ENCODE measurements at places on chromosomes 2 and 18.

DNA sequence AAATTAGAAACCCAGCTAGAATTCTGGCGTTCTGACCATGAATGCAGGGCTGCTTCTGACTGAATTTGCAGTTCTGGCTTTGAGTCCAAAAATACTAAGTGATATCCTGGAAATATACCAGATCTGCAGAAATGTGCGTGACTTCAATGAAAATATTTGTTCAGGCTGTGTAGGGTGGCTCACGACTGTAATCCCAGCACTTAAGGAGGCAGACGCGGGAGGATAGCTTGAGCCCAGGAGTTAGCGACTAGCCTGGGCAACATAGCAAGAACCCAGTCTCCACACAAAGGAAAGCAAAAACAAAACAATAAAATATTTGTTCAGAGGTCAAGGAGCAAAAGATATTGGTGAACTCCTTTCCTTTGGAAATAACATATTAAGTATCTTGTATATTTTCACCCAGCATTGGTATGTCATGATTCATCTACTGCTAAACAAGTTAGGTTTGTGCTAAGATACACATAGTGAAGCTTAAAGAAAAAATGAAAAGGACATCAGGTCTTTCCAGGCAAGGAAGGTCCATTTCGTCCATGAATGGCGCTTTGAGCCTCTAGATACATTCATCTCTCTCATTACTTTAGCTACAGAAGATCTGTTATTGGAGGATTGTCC, 239.2 kb downstream of the CMPK2 start:
- DNase-seq, result no peak

GRCh38 chr2:168851674-168852320, 38.4 kb downstream of the SPC25 start:
- DNase-seq, result no peak

GRCh38 chr2:240466579-240467148, 31.2 kb downstream of the GPC1 start:
- DNase-seq, result no peak

DNA sequence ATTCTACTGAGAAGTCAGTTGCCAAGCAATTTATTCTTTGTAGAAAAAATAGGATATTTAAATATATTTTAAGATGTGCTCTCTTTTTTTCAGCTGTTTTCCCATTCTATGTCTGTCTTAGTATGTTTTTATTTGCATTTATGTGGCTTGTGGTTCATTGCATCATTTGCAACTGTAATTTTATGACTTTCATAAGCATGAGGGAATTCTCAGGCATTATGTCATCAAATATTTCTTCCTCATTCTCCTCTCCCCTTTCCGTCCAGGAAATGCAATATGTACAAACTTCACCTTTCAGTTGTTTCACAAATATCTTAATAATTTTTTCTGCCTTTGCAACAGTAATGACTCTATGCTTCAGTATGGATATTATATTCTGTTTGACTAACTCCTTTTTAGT, 560.2 kb upstream of the LRATD1 start:
- DNase-seq, result no peak
